M059J (cell line): ENCODE measurements at places on chromosomes 2 and 18.

- no peak for DNase-seq
Measured at GRCh38 chr2:60317844-60318243, 235.6 kb downstream of the BCL11A start.

GRCh38 chr2:7744827-7745226, 827.6 kb downstream of the RNF144A start:
- DNase-seq: peak; percentile 27

DNA sequence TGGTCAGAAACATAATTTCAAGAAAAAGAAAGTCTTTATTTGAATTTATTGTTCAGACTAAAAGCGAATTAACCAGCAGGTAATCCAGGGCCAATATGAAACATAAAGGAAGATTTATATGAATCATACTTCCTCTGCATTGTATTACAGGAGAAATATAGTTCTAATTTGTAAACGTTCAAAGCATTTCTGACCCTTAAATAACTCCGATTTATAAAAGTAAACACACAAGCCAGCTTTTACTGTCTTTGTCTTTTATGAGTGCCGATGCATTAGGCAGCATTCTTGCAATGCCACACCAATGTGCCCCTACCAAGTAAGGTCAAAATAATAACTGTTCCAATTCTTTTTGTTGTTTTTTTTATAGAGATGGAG, 118.8 kb upstream of the RBBP8 start:
- DNase-seq: no peak

- DNase-seq: peak; percentile 89
Measured at GRCh38 chr18:49920731-49921130, 107.4 kb upstream of the ACAA2 start.

GRCh38 chr2:71712158-71712818, 258.9 kb downstream of the DYSF start:
- DNase-seq: no peak

- DNase-seq: peak; percentile 5
Measured at GRCh38 chr2:204051476-204051875, 114.9 kb downstream of the ICOS start.

GRCh38 chr2:237857791-237858190, 1.6 kb upstream of the RAMP1 start:
- no peak for DNase-seq

DNA sequence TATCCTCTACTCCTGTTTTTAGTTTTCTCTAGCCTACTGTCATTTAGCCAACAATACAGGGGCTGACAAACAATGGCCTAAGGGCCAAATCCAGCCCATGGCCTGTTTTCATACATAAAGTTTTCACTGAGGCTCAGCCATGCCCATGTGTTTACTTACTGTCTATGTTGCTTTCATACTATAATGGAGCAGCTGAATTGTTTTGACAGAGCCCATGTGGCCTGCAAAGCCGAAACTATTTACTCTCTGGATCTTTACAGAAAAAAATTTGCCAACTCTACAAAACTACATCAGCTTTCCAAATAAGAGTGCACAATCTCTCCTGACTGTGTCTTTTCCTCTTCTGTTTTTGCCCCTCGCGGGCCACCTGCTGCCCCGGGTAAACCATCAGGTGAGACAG, 24.0 kb downstream of the LGALSL start:
- no peak for DNase-seq

DNA sequence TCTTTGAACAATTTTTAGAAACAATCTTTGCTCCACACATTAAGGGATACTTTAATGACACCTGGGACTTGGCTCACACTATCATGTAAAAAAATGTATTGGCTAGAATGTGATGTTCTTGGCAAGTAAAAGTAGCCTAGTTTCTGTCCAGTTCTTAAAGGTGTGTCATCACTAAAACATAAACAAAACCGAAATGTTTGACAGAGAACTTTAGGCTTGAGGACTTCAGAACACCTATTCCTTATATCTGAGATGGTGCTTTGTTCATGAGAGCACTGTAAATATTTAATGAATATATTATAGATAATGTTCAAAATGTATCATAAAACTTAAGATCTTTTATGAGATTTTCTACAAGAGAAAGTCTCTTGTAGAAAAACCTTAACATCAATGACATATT, 19.8 kb upstream of the HNRNPA3 start:
- DNase-seq: no peak

GRCh38 chr2:206230060-206230762, 44.3 kb upstream of the ZDBF2 start:
- peak; percentile 46 for DNase-seq

GRCh38 chr18:80068571-80069272, 34.5 kb downstream of the RBFA start:
- no peak for DNase-seq

DNA sequence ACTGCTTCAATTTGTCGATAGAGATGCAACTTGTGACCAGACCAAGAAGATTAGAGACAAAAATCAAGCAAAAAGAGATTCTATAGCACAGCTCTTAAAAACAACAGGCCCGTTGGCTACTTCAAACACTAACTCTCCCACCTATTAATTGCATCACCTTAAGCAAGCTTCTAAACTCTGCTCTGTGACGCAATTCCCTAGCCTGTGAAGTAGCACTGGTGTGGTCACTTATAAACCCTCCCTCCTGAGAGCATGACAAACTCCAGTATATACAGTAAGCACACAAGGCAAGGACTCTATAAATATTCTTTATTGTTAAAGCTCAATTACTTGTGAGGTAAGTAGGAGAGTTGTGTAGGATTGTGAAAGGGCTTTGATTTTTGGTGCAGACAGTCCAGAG, 72.3 kb downstream of the CMPK2 start:
- no peak for DNase-seq

- DNase-seq: peak; percentile 22
Measured at GRCh38 chr18:11994336-11994702, 13.0 kb downstream of the IMPA2 start.

DNA sequence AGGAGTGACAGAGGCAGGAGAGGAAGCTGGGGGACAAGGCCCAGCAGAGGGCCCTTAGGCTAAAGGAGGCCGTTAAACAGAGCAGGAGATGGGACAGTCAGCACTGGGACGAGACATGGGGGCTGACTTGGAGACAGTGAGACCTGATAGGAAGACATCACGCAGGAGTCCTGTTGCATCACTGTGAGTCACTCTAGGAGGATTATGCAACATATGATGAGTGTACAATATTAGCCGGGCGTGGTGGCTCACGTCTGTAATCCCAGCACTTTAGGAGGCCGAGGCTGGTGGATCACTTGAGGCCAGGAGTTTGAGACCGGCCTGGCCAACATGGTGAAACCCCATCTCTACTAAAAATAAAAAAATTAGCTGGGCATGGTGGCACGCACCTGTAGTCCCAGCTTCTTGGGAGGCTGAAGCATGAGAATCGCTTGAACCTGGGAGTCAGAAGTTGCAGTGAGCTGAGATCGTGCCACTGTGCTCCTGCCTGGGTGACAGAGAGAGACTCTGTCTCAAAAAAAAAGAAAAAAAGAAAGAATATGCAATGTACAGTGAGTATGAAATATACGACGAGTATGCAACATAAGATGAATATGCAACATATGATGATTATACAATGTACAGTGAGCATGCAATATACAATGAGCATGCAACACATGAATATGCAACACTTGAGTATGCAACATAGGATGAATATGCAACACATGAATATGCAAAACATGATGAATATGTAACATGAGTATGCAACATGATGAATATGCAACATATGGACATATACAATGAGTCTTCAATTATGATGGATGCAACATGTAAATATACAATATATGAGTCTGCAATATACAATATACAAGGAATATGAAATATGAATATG, 83.3 kb upstream of the ID2 start:
- peak; percentile 87 for DNase-seq

GRCh38 chr18:5197461-5197860, 404 bp upstream of the AKAIN1 start:
- no peak for DNase-seq

DNA sequence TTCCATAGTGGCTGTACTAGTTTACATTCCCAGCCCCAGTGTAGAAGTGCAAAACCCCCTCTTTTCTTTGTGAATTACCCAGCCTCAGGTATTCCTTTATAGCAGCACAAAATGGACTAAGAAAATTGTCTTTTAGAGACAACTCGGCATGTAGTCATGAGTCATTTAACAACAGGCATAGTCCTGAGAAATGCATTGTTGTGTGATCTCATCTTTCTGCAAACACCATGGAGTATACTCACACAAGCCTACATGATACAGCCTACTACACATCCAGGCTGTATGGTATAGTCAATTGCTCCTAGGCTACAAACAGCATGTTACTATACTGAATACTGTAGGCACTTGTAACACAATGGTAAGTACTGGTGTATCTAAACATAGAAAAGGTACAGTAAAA, 44.4 kb upstream of the MBP start:
- DNase-seq: peak; percentile 22

DNA sequence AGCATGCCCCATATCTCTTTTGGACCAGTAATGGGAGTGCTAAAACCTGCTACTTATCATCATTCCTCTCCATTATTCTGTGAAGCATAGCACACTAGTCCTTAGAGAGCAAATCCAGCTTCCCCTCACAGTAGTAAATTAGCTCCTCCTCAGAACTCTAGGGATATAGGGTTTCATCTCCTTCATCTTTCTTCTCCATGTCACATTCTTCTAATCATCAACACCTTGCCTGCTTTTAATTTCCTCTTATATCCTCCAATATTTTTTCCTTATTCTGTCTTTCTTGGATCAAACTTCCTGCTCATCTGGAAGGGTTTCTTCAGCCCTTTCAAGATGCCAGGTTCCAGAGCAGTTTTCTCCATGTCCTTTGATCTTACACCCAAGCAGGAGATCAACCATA, 321.4 kb upstream of the ACVR2A start:
- no peak for DNase-seq

DNA sequence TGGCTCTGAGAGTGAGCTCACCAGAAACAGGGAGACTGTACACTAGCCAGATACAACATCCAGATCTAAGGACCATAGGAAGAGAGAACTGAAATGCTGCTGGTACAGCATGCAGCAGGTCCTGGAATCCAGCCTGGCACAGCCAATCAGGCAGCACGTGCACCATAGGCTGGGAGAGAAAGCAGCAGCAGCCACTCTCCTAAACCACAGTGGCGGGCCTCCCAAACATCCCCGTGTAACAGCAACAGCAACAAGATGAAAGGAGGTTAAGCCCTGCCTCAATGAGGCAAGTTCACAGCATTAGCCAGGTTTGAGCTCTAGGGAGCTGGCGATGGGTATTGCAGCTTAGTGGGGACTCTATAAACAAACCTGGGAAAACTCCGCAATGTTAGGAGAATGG, 192.0 kb downstream of the EPHA4 start:
- no peak for DNase-seq

DNA sequence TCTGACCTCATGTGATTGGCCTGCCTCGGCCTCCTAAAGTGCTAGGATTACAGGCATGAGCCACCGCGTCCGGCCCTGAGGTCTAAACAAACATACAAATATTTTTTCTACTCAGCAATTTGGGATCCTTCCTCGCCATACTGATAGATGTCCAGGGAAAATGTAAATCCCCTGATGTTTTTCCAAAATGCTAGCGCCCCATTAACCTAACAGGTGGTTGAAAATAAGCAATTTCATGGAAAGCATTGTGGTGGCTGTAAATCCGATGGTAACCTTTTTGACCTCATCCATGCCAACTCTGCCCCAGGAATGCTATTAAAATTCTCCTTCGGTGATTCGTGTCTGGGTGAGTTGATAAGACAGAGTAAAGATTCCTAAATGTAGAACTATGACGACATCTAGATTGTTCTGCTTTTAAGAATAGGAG, 19.3 kb downstream of the GEMIN6 start:
- peak; percentile 83 for DNase-seq

DNA sequence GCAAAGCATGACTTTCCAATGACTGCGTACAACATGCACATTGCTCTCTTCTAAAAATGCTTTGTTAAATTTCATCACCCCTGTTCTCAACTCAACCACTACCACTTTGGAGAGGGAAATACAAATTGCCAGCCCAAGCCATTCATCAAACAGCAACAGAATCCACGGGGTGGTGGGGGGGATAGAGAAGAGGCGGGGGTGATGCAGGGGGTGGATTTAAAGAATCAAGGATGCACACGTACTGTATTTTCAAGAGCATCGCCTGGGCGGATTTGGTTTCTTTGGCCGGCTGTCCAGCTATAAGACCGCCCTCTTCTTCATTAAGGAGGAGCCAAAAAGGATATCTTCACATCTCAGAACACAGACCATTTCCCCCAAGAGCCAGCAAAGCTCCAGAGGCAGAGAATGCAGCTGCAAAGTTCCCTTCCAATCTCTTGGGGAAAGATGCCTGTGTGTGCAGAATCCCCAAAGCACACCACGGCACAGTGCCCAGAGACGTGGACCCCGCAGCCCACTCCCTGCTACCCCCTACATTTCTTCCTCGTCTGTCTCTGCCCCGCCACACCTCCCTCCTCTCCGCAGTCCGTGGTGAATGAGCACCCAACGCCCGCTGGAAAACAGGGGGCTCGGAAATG, 977 bp downstream of the SLC8A1 start:
- DNase-seq: peak; percentile 64

- DNase-seq: no peak
Measured at GRCh38 chr18:48320639-48320945, 88.6 kb downstream of the ZBTB7C start.

DNA sequence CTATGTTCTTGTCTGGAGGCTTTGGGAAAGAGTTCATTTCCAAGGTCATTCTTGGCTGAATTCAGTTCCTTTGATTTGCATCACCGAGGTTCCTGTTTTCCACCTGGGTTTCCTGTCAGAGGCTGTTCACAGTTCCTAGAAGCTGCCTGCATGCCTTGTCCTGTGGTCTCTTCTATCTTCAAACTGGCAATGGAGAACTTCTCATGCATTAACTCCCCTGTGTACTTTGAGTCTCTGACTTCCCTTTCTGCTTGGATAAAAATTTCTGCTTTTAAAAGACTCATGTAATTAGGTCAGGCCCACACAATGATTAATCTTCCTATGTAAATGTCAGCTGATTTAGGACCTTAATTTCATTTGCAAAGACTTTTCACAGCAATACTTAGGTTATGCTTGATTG, 499.3 kb upstream of the FANCL start:
- no peak for DNase-seq

DNA sequence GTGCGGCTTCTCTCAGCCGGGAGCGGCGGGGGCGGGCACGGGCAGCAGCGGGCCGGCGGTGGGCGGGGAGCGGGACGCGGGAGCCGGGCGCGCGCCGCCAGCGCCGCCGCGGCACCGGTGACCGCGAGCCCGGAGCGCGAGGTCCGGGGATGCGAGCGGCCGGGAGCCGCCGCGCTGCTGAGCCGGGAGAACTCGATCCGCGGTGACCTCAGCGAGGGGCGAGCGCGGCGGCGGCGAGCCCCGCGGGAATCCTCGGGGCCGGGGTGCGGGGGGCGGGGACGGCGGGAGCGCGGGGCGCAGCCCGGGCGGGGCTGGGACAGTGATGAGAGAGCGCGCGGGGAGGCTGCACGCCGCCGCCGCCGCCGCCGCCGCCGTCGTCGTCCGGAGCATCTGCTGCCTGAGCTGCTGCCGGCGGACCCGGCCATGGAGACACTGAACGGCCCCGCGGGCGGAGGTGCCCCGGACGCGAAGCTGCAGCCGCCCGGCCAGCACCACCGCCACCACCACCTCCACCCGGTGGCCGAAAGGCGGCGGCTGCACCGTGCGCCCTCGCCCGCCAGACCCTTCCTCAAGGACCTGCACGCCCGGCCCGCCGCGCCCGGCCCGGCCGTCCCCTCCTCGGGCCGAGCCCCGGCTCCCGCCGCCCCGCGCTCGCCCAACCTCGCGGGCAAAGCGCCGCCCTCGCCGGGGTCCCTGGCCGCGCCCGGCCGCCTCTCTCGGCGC, at the start of gene MTCL1:
TSS of gene MTCL1 (plus strand) at position 319 of the 723 bp plus-strand sequence. CDS start at position 424, 105 bp downstream.
- peak; percentile 62 for DNase-seq
